ENCODE measurements at places on chromosomes 13 and 19. TPM values are rescaled to one million over a fixed set of nuclear protein-coding genes. Genes with fewer than 3 reads are reported as not detected.

CASP14 gene
- total RNA-seq, result not detected

GRCh38 chr13:99871249-99871898 lies 100.2 kb downstream of the ZIC5 start:
- no peak for DNase-seq

SMIM24 gene
- 1.6 TPM for total RNA-seq

STARD13 gene
- total RNA-seq, result not detected

CLDN10 gene
- total RNA-seq, result not detected

DNA sequence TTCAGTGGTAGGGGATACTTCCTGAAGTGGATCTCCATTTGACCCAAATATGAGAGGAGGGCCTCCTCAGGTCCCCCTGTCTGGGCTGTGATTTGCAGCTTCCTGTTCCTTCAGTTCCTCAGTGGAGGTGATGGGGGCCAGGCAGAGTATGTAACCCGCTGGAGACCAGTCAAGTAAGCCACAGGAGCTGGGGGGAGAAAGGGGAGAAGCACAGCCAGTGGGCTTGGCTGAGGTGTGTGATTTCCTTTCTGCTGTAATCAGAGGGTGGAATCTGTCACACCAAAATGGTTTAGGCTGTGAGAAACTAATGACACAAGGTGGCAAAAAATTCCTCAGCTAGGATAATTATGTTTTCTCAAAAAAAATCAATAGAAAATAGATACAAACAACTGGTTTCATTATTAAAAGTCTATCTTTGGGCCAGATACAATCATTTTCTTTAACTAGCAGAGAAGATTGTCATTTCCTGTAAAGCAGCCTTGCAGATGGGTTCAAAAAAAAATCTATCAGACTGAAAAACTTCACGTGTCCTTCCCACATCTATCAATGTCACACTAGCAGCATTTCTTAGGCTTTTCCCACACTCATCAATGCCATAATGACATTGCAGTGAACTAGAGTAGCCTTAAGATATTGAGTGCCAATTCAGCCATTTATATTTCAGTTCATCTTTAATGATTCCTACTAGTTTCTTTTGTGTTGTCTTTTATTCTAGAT lies 1660.3 kb downstream of the EFNB2 start:
- peak; percentile 8 for DNase-seq

DNA sequence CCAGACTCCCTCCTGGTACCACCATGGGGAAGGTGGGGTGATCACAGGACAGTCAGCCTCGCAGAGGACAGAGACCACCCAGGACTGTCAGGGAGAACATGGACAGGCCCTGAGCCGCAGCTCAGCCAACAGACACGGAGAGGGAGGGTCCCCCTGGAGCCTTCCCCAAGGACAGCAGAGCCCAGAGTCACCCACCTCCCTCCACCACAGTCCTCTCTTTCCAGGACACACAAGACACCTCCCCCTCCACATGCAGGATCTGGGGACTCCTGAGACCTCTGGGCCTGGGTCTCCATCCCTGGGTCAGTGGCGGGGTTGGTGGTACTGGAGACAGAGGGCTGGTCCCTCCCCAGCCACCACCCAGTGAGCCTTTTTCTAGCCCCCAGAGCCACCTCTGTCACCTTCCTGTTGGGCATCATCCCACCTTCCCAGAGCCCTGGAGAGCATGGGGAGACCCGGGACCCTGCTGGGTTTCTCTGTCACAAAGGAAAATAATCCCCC lies 505 bp upstream of the CEACAM5 start:
- DNase-seq, result no peak

DNA sequence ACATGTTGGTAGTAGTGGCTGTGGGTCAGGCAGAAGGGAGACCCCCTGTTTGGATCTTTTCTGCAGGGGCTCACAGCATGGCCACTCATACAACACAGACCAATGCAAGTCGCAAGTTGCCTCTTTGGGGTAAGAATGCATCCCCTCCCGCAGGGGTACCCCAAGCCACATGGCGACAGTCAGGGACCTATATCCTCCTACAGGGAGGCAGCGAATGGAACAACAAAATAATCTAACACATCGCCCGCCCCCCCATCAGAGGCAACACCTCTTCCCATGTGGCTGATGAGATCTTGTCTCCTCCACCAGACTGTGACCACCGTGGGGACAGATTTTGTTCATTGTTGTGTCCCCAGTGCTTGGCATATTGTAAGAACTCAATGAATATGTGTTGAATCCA lies 40.7 kb upstream of the PNMA8B start:
- no peak for DNase-seq

DNA sequence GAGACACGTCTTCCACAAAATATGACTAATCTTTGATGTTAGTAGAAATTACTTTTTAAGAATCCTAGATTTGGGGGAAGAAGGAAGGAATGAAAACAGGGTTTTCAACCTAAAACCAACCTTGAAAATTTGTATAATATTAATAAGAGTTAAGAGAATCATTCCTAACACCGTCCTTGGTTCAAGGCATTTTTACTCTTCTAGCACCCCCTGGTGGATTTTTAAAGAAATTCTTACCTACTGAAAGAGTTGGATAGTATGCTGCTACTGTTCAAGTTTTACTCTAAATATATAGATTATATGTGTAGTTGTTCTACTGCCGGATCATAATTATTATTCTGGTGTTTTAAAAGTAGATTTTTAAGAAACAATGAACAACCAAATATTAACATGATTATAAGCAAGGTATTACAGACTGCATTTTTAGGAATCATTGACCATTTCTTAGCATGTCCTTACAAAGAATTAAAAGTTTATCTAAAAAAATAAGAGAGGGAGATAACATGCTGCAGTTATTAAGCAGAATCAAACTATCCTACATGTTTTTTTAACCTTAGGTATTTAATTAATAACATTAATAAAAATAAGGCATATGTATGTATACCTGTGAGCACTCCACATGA lies 7.4 kb upstream of the SLITRK6 start:
- no peak for DNase-seq

- no peak for DNase-seq
These were observed 146.3 kb upstream of the WASF3 start for GRCh38 chr13:26411206-26411605.

DNA sequence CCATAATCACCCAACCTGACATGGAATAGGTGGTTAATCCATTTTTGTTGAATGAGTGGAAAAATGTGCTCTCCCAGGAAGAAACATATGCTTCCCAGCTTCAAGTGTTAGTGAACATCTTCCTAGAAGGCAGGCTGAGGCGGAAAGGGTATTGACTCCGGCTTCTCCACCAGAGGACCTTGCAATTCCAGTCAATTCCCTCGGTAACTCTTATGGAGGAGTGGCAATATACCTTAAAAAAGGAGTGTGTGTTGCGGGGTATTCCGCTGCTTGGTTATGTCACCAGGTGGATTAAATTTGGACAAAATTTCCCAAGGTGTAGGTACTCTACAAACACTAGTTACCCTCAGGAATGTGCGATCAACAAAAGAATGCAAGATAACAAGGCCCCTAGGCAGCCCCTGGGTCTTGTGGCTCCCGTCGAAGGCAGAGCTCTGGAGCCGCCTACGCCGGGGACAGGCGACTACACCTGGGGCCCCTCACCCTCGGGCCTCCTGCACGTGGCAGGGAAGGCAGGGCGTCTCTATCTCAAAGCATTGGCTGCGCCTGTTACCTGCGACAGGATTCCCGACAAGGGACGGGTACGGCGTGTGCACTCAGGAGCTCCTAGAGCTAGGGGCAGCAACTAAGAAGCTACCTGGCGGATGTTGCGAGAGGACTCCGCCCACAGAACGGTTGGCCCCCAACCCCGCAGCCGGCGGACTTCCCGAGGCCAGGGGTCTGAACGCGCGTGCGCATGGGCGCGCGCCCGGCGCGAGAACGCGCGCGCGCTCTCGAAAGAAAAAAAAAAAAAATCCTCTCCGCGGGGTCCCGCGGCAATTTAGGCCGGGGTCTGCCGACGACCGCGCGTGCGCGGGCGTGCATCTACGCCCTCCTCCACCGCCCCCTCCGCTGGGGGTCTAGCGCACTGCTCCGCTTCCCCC lies at the start of gene WDR87:
WDR87 (minus strand) TSS at position 649 of the 923 bp plus-strand sequence. CDS start 8,355 bp downstream, outside the sequence.
- DNase-seq, result peak; percentile 61

ZNF846 gene
- total RNA-seq, result 5.1 TPM

- DNase-seq, result no peak
These were observed 164.3 kb downstream of the DCT start for GRCh38 chr13:94315188-94315587.

DNA sequence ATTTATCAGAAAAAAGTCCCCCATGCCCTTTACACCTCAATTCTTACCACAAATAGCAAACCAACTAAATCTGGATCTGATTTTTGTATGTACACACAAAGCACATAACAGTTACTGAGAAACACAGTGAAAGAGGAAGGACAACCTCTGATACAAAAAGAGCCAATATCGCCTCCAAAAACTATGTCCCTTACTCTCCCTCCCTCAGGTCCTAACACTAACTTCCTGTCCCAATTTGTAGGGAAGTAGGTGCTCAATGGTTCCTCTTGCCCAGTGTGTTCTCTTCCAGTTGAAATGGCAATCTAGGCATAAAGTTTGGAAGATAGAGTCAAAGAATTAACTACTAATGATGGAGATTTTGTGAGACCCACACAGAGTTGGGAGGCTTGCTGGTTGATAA lies 15.8 kb upstream of the FPR3 start:
- no peak for DNase-seq

SLITRK6 gene
- not detected for total RNA-seq

IRGC gene
- total RNA-seq, result not detected
